ENCODE measurements at places on chromosomes 3 and 15. TPM values are rescaled to one million over a fixed set of nuclear protein-coding genes. Genes with fewer than 3 reads are reported as not detected.
A peak's percentile ranks its signal among the peaks of the same experiment; 100 is the strongest.

Gene PLOD2
- 16.7 TPM for total RNA-seq

Gene C3orf22
- total RNA-seq = not detected

Gene MB21D2
- 5.2 TPM for total RNA-seq

Gene ARHGAP31
- total RNA-seq = 66.3 TPM

Gene ZNF106
- total RNA-seq = 67.0 TPM

DNA sequence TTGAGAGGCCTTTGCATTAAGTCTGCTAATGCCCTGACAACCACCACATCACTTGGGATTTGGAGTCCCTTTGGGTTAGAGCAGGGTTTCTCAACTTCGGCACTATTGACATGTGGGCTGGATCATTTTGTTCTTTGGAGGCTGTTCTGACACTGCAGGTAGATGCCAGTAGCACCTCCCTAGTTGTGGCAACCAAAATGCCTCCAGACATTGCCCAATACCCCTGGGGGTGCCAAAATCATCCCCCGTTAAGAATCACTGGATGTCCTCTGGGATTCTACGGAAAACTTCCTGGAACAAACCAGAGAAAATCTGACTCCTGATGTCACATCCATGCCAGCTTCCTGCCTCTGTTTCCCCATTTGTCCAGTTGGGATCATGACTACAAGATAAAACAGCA lies 37.2 kb upstream of the BLM start:
- no peak for DNase-seq

GRCh38 chr15:76339305-76340197 lies 3.0 kb downstream of the ISL2 start:
- DNase-seq = no peak

DNA sequence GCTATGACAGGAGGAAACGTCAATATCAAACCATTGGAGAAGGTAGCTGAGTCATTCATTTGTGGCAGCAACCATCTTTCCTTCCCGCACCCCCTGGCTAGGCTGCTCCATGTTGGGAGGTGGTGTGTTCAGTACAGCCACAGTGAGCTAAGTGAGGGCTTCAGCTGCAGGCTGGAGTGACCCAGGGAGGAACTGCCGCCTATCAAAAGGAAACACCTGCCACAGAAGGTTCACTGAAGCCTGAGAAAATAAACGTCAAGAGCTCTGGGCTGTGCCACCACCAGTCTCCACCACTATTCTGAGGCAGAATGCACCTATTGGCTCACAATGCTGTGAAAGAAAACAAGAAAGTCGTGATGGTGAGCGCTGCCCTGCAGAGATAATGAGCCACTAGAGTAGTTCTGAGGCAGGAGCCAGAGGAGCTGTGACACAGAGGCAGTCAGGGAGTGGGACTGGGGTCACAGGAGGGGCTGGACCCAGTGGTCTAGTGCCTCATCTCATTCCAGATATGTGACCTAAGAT lies 34.8 kb upstream of the CD47 start:
- DNase-seq = no peak

DNA sequence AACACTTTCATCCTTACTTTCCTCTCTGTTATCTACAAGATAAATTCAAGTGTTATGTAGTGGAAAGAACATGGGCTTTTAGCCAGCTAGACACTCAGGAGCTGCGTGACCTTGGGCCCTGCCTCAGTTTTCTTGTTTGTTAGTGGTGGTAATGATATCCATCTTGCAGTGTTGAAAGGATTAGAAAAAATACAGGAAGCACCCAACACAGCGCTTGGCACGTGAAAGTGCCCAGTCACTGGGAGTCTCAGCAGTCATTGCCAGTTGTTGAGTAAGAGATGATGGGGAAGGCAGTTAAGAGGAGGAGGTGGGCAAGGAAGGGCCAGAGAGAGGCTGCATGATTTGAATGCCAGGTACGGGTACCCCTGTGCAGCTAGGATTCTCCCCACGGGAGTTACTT lies 5.3 kb downstream of the PDIA5 start:
- DNase-seq = peak; percentile 53

DNA sequence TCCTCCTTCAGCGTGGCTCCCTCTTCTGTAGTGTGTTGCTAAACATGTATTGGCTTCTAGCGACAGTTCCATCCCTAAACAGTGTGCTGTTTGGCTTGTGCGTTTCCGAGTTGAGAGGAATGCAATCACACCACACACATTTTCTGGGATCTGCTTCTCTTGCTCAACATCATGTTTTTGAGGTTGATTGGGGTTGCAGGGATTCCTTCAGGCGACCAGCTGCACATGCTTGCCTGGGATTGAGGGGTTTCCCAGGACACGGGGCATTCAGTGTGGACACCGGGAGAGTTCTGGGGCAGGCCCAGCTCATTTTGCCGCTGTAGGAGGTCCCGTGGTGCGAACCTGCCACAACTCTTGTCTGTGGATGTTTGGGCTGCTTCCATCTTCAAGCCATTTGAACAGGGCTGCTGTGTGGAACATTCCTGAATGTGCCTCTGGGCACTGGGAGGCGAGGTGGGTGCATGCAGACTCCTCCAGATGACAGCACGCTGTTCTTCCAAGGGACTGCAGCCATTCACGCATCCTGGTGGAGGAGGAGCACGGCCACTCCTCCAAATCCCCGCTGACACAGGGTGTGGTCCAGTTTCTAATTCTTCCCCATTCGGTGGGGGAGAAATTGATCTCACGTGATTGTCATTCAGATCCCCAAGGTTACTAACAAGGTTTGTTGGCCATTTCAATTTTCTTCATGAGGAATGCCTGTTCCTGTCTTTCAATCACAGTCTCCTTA lies 82.8 kb downstream of the PLXNA1 start:
- no peak for DNase-seq

- no peak for DNase-seq
Measured at GRCh38 chr15:49843725-49844124, 222.9 kb downstream of the DTWD1 start.

DNA sequence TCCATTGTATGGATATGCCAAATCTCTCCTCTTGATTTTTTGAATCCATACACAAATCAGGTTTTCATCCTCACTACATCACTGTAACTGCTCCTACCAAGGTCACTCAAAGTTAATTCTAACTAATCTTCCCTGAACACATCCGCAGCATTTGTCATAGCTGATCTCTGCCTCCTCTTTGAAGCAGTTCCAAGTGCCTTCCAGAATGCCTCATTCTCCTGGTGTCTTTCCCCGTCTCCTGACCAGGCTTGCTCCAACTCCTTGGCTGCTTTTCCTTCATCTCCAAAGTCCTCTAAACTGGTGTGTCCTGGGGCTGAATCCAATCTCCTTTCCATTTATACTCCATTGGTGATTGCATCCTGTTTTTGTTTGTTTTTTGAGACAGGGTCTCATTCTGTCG lies 26.8 kb downstream of the KLHDC8B start:
- no peak for DNase-seq

DNA sequence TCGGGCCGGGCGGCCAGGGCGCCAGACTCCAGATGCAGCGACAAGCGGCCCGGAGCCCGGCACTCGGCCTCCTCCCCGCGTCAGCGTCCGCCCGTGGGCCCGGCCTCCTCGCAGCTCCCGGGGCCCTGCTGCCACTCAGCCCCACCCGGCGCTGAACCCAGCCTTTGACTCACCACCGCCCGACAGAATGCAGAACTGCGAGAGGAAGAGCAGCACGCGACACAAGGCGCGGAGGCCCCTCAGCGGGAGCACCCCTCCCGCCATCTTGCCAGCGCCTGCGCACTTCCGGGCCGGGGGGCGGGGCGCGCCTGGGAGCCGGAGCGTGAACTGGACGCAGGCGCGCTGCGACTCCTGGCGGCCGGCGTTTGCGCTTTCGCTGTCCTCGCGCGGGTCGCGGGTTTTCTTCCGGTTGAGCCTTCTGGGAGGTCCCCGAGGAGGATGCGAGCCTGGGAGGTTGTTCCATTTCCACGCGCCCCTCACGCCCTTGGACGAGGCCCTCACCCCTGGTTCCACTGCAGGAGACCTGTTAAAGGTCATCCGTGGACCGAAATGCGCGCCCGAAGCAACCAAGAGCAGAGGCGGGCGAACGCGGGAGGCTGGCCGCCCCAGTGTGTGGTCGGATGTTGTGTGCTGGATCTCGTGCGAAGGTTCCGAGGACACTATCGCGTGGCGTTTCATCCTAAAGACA lies at the start of gene TM2D3:
TSS of gene TM2D3 (minus strand) at position 284 of the 688 bp plus-strand sequence. CDS start at position 264, 20 bp downstream.
- DNase-seq = peak; percentile 100

DNA sequence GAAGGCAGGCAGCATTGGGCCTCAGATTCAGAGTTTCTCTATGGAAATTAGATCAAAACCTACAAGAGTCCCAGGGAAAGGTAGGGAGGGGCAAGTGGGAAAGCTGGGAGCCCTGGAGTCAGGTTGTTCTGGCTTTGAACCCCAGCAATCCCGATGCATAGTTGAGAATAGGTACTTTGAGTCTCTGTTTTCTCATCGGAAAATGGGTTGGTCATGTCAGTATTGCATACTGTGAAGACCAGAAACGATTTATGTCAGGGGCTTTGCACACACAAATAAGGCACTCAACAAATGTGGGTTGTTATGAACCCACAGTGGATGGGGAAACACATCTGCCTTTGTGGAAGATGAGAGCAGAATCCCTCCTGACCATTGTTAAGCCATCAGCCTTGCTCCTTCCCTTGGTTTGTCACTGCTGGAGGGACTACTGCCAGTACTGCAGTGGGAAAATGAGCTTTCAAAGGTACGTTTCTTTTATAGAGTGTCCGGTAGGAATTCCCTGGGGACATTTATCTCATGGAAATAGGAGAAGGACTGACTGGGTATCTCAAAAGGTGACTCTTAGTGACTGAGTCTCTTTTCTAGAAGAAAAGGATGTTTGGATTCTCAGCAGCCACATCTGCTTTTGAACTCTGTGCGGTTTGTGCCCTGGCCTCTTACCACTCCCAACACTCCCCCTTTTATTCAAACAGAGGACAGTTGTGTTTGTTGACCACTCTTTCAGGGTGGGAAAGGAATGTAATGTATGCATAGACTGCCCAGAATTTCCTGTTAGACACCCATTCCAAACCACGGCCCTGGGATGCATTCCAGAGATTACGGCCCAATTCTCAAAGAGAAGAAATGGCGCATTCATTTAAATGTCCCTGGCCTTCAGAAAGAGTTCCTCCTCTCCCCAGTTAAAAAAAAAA lies 54.6 kb upstream of the VILL start:
- no peak for DNase-seq

DNA sequence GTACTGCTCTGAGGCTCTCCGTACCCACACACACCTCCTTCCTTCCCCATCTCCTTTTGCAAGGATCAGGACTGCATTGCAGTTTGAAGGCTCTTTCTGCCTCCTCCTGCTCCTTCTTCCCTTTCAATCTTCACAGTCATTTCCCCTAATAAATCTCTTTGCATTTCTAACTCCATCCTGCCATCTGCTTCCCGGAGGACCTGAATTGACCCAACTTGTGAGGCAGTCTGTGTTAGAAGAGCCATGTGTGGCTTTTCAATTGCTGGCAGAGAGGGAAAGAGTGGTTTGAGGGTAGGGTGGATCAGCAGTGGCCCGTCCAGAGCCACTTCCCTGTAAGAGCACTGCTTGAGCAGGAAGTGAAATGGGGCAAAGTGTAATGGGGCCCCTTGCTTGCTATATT lies 35.8 kb downstream of the ANAPC13 start:
- DNase-seq = no peak

- no peak for DNase-seq
Measured at GRCh38 chr3:24502690-24503089, 8.0 kb upstream of the THRB start.

DNA sequence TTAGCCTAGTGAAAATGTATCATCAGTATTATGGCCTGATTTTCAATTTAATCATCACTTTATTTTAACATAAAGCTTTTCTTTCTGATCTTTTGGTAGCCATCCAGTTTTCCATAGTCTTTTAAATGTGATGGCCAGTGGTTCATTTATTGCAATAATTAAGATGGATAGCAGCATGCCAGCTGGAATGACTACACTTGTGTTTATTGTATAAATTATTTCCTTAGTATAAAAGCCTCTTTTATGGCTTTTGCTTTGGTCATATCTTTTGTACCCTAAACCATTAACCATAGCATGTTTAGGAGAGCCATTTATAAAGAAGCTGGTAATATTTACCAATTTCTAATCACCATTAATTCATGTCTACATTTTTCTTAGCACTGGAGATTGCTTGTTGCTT lies 31.7 kb downstream of the ALCAM start:
- no peak for DNase-seq

DNA sequence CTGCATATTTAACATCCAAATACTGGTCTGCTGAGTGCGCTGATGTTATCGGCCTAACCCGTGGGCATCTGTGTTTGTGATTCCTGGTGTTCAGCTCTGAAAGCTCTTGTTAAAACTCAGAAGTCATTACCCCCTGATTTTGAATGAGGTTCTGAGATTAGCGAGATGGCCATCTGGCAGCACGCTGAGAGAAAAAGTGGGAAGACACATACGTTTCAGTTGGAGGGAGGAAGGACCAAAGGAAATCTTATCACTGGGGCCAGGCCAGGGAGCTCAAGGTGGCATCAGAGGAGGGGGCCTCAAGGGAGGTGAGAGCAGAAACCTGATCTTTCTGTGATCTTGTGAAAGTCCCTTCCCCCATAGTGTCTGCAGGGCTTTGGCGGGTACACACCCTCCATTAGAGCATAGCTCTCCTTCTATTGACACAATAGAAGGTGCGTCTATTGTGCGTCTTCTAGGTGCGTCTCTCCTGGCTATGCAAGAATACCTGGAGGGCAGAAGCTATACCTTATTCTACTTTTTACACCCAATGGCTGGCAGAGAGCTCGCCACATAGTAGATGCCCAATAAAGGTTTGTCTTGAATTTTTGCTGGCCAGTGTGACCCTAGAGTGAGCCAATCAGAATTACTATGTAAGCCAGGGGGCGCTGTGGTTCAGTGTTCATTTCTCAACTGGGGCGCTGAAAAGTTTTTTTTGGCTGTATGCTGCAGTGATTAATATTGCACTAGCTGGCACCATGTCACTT lies 182.4 kb downstream of the SHQ1 start:
- DNase-seq = peak; percentile 31

DNA sequence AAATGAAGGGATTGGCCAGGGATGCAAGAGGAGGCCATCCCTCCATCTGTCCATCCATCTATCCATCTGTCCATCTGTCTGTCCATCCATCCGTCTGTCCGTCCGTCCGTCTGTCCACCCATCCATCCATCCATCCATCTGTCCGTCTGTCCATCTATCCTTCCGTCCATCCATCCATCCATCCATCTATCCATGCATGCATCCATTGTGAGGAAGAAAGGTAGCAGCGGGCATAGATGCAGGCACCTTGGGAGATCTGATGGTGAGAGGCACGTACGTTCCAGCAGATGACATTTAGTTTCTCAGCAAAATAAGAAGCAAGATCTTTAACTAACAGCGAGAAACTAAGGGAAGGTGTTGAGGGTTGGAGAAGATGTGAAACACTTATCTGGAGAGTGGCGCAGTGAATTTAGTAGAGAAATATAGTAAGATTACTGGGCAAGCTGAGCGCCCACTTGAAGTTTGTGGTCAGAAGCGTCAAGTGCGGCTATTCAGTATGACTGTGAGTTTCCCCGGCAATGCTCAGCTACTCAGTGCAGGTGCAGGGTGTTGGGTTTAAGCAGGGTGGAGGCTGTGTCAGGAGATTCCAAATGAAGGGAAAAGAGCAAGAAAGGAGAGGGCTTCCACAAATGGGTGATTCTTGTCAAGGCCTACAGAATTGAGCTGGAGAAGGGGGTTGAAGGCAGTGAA lies 22.4 kb upstream of the SRP14 start:
- no peak for DNase-seq

GRCh38 chr3:106185949-106186348 lies 317.1 kb upstream of the CBLB start:
- DNase-seq = no peak

- no peak for DNase-seq
Measured at GRCh38 chr3:126050626-126051025, 33.3 kb downstream of the SLC41A3 start.

GRCh38 chr15:63335543-63336240 lies 46.0 kb downstream of the CA12 start:
- DNase-seq = no peak

- DNase-seq = no peak
Measured at GRCh38 chr3:18080198-18080689, 337.8 kb upstream of the TBC1D5 start.

GRCh38 chr15:20352241-20353200 lies 189.1 kb downstream of the GOLGA6L6 start:
- DNase-seq = peak; percentile 85

All from upper lobe of left lung (tissue), 6 donors.